ENCODE measurements at places on chromosomes 13 and 19.
A peak's percentile ranks its signal among the peaks of the same experiment; 100 is the strongest.

- DNase-seq: no peak
Measured at GRCh38 chr13:113051641-113052040, 54.0 kb upstream of the F7 start.

- no peak for DNase-seq
Measured at GRCh38 chr13:100890645-100891044, 216.1 kb upstream of the TMTC4 start.

- DNase-seq: no peak
Measured at GRCh38 chr19:41409288-41409687, 11.7 kb downstream of the BCKDHA start.

- no peak for DNase-seq
Measured at GRCh38 chr19:30062065-30062906, 120.2 kb downstream of the URI1 start.

DNA sequence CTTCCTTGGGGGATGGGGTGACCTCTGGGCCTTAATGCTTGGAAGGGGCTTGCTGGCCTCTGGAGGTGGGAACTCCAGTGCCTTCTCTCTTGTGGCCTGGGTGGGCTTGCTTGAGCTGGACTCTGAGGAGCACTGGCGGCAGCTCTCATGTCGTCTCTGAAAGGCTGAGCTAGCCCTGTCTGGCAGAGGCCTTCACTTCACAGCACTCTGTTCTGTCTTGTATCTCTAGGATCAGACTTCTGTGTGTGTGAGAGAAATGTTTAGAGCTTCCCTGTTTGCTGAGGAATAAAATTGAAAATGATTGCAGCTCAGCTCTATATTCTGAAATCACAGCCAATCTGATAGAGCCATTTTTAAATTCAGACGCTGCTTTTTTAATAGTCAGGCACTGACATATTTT lies 185.3 kb downstream of the KCNRG start:
- no peak for DNase-seq

GRCh38 chr19:46326608-46327007 lies 20.3 kb upstream of the PPP5C start:
- no peak for DNase-seq

DNA sequence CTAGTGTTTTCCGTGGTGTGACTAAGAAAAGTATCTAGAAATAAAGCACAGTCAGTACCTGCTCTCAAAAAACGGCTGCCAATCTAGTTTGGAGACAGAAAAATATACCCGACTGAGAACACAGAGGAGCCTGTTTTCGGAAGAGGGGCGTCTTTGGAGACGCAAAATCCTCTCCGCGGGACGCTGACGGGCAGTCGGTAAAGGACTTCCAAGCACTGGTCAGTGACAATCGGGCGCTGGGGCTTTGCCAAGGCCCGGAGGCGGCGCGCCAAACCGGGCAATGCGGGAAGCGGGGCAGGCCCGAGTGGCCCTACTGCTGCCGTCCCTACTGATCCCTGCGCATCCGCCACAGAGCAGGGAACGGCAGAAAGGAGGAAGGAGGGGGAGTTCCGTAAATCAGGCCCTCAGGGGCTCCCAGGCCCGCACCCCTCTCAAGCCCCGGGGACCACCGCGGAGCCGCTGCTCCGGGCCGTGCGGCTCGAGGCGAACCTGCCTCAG lies 588 bp upstream of the DPY19L3 start:
- peak; percentile 2 for DNase-seq

DNA sequence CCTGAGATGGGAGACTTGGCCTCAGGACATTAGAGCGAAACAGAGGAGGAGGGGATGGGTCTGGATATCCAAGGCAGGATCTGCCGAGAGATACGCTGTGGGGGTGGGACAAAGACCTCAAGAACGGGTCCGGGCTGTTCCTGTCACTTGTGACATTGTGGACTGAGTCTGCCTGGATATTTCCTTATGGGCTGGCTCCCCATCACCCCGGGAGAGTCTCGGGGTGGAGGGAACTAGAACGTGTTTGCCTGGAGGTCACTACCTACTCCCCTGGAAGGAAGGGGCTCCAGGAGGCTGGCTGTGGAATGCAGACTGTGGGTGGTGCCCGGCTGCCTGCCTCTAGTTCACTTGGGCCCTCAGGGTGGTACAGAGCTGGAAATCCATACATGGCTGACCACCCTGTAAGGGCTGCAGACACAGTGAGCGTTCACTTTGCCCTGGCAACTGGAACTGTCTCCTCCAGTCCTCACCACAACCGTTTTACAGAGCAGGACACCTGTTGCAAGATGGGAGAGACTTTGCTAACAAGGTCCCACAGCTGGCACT lies 26.4 kb downstream of the DNM2 start:
- DNase-seq: no peak

DNA sequence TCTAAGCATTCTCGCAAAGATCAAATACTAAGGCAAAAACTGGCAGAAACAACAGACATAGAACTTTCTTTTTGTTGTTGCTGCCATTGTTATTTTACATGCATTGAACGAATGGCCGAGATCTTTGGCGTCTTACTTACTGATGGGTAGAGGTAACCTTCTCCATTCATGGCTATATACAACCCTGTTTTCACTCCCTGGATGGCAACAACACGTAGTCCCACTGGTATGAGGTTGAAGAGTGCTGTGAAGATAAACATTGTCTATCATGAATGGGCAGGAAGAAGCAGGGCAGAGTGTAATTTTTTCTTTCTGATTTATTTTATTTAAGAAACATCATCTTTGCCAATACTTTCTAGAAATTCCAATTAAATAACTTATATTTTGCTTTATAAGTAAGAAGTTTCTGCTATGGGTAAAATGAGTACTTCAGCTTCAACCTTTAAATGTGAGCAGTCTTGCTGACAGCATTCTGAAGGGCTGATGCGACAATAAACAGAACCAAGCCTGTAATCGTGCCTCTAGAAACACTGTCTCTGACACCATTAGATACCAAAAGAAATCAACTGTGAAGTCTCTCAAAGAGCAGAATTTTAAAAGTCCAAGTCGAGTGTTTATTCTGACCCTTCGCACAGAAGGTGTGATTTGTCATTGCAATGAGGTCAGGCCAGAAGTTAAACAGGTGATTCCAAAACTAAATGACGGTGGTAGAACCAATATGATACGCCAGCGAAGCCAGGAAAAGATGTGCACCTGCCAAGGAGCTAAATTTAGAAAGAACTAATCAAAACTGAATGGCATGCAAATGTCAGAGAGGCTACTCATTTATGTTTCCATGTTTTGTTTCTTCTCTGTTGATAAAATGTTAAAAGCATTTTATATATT lies 416.4 kb downstream of the ITGBL1 start:
- DNase-seq: no peak
